Central memory CD8-positive, alpha-beta T cell (primary cell): ENCODE measurements at places on chromosomes 6 and 20.

- DNase-seq, result no peak
These were observed 22.7 kb downstream of the MRPL14 start for GRCh38 chr6:44104481-44105021.

DNA sequence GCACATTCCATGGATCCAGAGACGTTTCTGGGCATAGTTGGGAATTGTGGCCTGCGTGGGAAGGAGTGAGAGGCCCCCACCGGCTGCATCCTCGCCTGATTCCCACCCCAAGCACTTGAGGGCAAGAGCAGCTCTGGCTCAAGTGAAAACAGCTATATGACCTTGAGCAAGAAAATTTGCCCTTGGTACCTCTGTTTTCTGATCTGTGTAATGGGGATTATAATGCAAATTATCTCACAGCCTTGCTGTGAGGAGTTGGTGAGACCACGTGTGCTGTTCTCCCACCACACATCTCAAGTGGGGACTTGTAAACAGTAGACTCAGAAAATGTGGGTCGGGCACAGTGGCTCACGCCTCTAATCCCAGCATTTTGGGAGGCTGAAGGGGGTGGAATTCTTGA lies 602 bp downstream of the TGM6 start:
- no peak for DNase-seq

DNA sequence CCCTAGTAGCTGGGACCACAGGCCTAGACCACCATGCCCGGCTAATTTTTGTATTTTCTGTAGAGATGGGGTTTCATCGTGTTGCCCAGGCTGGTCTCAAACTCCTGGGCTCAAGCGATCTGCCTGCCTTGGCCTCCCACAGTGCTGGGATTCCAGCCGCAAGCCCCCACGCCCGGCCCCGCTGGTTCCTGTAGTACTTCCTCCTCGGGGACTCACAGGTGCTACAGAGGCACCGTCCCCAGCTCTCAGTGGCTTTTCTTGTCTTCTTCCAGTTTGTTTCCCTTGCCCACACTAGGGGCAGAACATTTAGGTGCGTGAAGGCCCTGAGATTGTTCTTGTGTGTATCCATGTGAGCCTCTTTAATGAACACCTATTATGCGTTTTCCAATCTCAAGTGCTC lies 773 bp upstream of the ZBP1 start:
- no peak for DNase-seq

- DNase-seq, result no peak
These were observed 35.9 kb upstream of the RAB23 start for GRCh38 chr6:57257911-57258541.

DNA sequence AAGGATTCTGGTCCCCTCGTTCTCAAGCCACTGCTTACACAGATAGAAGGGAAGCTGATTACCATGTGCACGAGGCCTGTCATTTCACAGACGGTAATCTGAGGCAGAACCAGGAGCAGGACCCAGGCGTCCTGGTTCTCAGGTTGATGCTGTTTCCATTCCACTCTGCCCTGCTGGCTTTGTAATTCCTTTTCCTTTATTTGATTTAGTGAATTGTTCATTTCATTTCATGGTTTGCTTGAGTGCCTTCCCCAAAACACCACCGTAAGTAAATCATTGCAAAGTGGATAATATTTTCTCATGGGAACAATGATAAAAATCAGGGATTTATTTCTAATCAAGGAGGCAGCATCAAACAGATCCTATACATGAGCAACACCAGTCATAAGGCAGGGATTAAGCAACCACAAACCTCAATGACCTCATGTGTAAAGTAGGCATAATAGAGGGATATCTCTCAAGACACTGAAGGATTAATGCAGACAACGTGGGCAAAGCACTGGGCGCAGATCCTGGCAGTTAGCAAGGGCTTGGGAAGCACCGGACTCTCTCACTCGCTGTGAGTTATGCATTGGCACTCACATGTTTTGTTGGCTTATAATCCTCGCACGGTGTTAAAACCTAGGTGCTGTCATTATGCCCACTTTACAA lies 229.5 kb upstream of the FOXQ1 start:
- no peak for DNase-seq

GRCh38 chr20:58783511-58784011 lies 67.1 kb downstream of the GNAS-AS1 start:
- no peak for DNase-seq

DNA sequence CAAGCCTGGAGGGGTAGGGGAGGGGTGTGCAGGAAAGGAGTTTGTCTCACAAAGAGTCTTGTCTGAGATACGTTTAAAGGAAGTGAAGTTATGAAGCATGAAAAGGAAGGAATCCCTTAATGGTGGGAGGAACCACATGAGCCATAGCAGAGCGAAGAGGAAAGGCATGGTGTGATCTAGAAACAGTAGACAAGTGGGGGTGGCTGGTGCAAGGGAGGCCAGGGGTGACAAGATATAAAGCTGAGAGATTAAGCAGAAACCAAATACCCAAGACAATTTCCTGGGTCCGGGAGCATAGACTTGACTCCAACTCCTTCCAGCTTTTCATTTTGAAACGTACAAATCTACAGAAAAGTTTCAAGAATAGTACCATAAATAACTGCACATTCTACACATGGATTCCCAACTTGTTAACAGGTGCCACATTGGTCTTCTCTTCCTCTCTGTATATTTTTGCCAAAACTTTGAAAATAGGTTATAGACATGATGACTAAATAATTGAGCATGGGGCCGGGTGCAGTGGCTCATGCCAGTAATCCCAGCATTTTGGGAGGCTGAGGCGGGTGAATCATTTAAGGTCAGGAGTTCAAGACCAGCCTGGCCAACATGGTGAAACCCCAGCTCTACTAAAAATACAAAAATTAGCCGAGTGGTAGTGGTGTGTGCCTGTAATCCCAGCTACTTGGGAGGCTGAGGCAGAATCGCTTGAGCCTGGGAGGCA lies 211.6 kb downstream of the SLC24A3 start:
- DNase-seq, result no peak

GRCh38 chr6:166852451-166852975 lies 103.8 kb downstream of the RNASET2 start:
- DNase-seq, result no peak
